ENCODE measurements at places on chromosomes 12 and 14.

GRCh38 chr12:9271875-9272274, 63.7 kb upstream of the PZP start:
- DNase-seq: no peak

DNA sequence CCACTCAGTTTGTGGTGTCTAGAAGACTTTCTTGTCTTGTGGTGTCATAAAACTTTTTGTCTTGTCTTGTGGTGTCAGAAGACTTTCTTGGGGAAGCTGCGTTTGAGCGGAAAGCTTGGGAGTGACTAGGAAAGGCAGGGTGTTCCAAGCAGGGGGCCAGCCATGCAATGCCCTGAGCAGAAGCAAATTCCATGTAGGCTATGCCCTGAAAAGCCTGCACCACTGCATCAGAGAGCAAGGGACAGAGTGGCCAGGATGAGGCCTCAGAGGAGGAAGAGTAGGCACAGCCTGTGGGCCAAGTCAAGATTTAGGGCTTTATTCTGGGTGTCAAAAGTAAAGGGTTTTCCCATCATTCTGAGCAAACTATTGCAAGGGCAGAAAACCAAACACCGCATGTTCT, 14.5 kb downstream of the KRT8 start:
- DNase-seq: no peak

GRCh38 chr14:96191841-96192462, 12.7 kb upstream of the BDKRB2 start:
- no peak for DNase-seq

DNA sequence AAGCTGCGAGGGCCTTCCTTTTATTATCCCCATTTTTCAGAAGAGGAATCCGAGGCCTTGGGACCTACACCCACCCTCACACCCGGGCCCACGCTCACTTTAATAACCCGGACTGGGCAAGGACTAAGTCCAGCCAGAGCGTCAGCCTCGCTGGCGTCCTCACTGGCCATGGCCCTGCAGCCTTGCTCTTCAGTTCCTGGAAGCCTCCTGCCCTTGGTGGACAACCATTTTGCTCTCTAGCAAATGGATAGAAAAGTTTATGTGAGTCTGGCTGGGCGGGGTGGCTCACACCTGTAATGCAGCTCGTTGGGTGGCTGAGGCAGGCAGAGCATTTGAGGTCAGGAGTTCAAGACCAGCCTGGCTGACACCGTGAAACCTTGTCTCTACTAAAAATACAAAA, 9.8 kb downstream of the RTL1 start:
- DNase-seq: no peak

DNA sequence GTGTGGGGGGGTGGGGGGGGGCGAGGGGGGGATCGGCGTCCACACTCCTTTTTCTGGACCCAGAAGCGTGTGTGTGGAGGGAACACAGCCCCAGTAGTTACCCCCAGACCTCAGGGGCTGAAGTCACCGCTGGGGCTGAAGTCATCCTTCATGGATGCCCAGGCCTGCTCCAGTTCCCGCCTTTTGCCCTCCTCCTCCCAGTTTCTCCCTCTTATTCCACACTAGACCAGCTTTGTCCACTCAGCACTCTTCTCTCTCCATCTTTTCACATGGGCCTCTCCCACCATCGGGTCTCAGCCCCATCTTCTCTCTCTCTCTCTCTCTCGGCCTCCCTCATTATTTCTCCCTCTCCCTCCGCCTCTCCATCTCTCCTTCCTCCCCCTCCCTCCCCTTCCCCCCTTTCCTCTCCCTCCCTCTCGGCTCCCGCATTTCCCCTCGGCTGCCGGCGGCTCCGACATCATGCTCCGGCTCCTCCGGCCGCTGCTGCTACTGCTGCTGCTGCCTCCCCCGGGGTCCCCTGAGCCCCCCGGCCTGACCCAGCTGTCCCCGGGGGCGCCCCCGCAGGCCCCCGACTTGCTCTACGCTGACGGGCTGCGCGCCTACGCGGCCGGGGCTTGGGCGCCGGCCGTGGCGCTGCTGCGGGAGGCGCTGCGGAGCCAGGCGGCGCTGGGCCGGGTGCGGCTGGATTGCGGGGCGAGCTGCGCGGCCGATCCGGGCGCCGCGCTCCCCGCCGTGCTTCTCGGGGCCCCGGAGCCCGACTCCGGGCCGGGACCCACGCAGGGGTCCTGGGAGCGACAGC, at the start of gene P3H3:
TSS of gene P3H3 (plus strand) at position 426 of the 799 bp plus-strand sequence. CDS start at position 460, 34 bp downstream.
- no peak for DNase-seq

DNA sequence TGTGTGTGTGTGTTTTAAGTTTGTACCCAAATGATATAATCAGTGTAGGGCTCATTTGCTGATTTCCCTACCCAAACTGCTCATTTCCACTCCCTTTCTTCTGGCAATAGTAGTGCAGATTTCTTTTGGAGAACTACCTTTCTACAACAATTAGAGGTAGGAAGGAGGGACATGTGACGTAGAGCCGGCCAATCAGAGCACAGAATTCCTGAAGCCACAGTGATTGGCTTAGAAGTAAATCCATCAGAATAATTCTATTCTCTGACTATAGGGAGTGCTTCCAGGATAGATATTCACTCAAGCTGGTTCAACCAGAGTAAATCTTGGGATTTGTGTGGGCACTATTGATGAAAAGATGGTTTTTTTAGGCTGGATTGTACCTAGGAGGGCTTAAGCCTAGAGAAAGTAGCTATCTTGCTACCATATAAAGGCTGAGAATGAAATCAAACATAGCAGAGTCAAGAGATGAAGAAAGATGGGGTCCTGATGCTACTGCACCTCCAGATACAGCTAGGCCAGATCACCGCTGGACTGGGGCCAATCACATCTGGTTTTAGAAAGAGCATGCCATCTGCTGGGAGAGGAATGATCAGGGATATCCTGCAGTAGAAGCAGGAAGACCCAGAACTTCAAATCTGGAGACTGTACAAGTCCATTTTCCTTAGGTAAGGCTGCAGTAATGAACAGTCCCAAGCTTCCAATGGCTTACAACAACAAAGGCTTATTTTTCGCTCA, 54.1 kb upstream of the NUAK1 start:
- no peak for DNase-seq

Data from activated effector memory CD4-positive, alpha-beta T cell treated with Interleukin-2 at 50 U/mL for 16 hours (primary cell).